ENCODE measurements at places on chromosomes 6 and 20.
A peak's percentile ranks its signal among the peaks of the same experiment; 100 is the strongest.

DNA sequence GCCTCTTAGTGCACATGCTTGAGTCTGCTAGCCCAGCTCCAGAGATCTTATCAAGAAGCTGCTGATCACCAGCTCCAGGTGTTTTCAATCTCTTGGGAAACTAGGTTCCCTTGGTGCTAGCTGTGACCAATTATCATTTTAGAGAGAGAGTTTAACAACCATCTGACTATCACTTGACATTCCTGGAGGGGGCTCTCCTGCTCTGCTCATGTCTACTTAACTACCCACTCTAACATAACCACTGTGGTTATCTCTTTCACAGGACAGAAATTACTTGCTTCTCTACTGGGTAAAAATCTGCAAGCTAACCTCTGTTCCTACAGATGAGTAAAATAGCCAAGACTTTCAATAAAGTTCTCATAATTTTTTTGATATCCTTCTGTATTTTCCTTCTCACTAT, 823.4 kb upstream of the GJE1 start:
- DNase-seq, result no peak

GRCh38 chr20:31906001-31906400, 35.6 kb downstream of the TTLL9 start:
- DNase-seq, result no peak

DNA sequence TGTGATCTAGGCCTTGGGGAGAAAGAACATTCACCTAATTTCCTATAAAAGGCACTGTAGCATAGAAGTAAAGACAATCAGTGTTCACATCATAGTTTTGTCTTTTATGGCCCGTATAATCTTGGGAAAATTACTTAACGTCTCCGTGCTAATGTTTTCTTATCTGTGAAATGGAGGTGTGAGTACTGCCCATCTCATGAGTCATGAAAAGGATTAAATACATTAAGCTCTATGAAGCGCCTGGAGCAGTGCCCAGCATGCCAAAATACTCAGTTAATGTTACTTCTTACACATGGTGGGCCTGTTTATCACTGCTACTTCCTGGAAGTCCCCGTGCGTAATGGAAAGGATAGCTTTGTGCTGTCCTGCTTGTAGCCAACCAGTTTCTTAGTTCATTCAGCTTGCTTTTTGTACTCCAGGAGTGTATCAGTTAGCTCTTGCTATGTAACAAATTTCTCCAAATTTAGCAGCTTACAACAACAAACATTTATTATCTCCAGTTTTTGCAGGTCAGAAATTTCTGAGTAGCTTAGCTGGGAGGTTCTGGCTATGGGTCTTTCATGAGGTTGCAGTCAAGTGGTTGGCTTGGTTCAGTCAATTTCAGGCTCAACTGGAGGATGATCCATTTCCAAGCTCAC, 103.6 kb upstream of the BMP2 start:
- no peak for DNase-seq

DNA sequence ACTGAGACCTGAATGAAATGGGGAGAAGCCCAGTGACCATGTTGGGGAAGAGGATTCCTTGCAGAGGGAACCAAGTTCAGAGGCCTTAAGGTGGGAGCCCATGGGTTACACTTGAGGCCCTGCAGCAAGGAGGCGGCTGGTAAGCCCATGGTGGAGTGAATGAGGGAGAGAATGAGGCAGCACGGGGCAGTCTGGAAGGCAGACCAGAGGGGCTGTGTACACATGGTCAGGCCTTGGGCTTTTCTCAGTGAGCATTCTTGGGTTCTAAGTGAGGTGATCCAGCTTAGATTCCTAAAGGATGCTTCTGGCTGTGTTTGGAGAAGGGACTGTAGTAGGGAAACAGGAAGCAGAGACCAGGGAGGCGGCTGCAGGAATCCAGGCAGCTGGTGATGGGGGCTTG, 19.0 kb downstream of the RNF114 start:
- DNase-seq, result no peak

- DNase-seq, result no peak
Observed at GRCh38 chr6:167471548-167471930, 146.7 kb downstream of the TTLL2 start.

DNA sequence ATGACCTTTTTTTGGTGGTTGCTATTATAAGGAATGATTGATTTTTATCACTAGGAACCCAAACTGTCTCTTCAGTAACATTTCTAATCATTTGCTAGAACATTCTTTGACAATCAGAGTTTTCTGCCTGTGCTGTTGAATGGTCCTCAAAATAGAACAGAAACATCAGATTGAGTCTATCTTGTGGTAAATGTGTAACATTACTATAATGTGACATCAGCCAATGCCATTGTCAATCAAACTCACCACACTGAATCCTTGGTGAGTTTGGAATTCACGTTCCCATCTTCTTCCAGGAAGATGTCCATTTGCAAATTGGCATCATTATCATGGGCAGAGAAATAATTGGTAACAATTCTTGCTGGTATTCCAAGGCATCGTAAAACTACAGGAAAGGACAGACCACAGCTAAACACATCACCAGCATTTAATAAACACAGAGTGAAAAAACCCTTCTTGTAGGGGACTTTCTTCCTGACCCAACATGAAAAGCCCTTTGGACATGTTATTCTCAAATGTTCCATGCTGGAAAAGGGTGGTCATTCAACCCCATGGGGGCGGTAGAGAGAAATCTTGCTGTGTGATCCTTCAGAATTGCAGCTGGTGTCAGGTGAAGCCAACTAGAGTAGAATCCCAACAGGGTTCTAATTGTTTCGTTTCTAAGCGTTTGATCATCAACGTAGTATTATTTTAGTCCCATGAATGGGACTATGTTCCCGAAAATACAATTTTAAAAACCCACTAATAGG, 98.5 kb downstream of the F13A1 start:
- peak; percentile 43 for DNase-seq
